Uterus (tissue), 4 donors: ENCODE measurements at places on chromosomes 7 and 10. TPM values are rescaled to one million over a fixed set of nuclear protein-coding genes. Genes with fewer than 3 reads are reported as not detected.

- H3K27ac ChIP-seq = peak overlapping the region; percentile 50
- no peak for DNase-seq
- H3K4me1 ChIP-seq = no peaks in the 10 kb centered on the region
- H3K36me3 ChIP-seq = no peaks in the 10 kb centered on the region
Measured at GRCh38 chr10:33487014-33487776, 152.7 kb upstream of the NRP1 start.

The CHRM2 gene
- 0.49 TPM for total RNA-seq

DNA sequence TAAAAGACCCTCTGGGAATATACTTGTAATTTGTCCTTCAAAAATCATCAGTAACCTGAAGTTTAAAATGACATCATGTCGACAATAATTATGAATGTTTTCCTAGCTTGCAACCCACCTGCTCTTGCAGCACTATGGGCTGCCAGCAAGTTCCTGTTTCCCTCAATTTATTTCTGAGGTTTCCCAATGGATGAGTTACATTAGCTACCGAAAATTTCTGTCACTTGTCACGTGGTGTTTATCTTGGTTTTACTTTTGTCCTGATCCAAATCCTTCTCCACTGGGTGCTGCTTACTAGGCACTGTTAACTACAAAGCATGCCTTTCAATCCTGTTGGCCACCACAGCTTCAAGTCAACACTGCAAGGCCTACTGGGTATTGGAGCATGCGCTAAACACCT is 31.5 kb downstream of the GIMAP8 start:
- no peak for DNase-seq
- no peaks in the 10 kb centered on the region for H3K36me3 ChIP-seq

DNA sequence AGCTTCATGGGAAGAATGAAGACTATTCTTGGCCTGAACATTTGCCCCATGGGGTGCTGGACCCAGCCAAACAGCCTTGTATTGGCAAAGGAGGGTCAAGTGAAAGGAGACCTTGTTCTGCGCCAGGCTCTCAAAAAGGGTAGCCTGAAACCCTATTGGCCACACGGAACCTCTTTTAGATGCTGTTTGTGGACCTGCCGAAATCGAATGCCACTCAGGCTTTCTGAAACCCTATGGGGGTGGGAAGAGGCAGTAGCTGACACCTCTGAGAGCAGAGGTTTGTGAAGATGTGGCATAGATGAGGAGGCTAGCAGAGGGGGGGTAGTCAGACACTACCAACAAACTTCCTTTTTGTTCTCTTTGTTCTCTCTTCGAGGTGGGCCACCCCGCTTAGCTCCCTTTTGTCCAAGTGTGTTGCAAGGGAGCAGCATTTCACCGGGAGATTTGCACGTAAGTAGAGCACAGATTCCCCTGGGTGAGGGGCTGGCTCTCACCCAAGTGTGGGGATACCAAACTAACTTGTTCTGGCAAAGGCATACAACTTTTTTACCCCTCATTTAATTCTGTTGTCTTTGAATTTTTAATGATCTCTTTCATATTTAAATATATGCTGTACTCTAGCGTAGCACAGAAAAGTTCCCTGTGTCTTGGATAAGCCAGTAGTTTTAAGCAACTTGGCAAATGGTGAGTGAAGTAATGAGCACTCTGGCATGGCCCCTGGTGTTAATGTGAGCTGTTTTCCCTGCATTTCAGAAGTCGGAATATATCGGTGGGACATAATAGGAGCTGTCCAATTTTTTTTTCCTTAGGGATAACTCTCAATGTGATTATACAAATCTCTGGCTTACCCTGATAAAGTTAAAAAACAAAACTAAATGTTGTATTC is 107.7 kb downstream of the SEPTIN7 start:
- H3K27me3 ChIP-seq = no peaks in the 10 kb centered on the region
- no peak for DNase-seq
- no peaks in the 10 kb centered on the region for H3K36me3 ChIP-seq

DNA sequence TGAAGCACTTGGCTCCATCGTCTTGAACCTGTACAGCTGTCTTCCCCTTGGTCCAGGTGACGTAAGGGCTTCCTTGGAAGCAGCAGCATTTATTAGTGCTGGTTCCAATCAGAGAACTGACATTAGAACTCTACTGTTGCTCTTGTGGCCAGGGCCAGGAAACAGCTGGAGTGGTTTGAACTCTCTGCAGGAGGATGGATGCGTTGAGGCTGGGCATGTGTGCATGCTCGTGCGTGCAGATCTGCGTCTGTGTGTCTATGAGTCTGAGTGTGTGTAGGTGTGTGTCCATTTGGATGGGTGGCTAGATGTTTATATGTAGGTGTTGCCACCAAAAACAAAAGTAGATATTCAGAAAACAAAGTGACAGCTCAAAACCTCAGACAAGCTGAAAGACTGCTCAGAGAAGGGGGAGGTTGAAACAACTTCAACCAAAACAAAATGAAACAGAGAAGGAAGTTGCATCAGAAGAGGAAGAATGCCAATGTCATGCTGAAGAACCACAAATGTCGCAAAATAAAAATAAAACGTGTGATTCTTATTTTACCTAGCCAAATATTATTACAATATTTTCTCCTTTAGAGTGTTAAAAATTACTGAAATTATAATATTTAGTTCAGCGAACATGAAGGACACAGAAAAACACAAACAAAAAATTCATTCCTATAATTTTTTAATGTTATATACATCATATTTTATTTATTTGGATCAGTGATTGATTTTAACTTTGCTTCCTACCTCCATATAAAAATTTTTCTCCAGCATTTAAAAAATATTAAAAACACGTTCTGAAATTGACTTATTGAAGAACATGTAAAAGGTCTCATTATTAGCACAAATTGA is 96.1 kb upstream of the MKLN1 start:
- no peak overlapping the region for H3K27ac ChIP-seq
- no peaks in the 10 kb centered on the region for H3K4me1 ChIP-seq
- peak; percentile 20 for DNase-seq
- H3K36me3 ChIP-seq = no peaks in the 10 kb centered on the region
- no peak overlapping the region for H3K4me3 ChIP-seq
- no peaks in the 10 kb centered on the region for H3K27me3 ChIP-seq

GRCh38 chr10:102324061-102324460 is 71.4 kb upstream of the NFKB2 start:
- no peaks in the 10 kb centered on the region for H3K4me1 ChIP-seq
- no peak for DNase-seq
- H3K36me3 ChIP-seq = no peaks in the 10 kb centered on the region
- no peak overlapping the region for H3K4me3 ChIP-seq
- H3K27ac ChIP-seq = no peak overlapping the region
- no peaks in the 10 kb centered on the region for H3K27me3 ChIP-seq

DNA sequence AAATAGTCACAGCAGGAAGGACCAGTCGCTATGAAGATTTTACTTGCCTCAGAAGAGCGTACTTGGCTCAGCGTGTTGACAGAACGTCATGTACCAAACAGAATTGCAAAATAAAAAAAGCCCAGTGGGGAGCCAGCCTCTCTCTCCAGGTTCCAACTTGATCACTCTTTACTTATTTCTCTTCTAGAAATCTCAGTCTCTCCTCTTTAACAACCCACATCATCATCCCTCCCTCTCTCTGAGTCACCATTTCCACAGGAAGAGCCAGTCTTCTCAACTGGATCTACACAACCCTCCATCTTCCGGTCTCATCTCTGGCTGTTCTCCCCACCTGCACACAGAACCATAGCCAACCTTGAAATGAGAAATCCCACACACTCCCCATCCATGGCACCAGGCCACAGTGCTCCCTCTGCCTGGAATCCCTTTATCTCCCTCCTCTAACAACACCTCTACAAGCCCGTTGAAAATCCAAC is 718.3 kb downstream of the GRID1 start:
- DNase-seq = no peak
- no peak overlapping the region for H3K4me3 ChIP-seq
- H3K4me1 ChIP-seq = no peaks in the 10 kb centered on the region

The BMPER gene
- 8.4 TPM for total RNA-seq

- no peaks in the 10 kb centered on the region for H3K36me3 ChIP-seq
- no peaks in the 10 kb centered on the region for H3K27me3 ChIP-seq
- no peak overlapping the region for H3K27ac ChIP-seq
Measured at GRCh38 chr10:8617792-8618191, 563.3 kb downstream of the GATA3 start.

GRCh38 chr10:126137562-126138221 is 241.3 kb downstream of the FANK1 start:
- H3K36me3 ChIP-seq = no peaks in the 10 kb centered on the region
- H3K27ac ChIP-seq = no peak overlapping the region
- no peaks in the 10 kb centered on the region for H3K27me3 ChIP-seq
- no peaks in the 10 kb centered on the region for H3K4me1 ChIP-seq
- DNase-seq = no peak

DNA sequence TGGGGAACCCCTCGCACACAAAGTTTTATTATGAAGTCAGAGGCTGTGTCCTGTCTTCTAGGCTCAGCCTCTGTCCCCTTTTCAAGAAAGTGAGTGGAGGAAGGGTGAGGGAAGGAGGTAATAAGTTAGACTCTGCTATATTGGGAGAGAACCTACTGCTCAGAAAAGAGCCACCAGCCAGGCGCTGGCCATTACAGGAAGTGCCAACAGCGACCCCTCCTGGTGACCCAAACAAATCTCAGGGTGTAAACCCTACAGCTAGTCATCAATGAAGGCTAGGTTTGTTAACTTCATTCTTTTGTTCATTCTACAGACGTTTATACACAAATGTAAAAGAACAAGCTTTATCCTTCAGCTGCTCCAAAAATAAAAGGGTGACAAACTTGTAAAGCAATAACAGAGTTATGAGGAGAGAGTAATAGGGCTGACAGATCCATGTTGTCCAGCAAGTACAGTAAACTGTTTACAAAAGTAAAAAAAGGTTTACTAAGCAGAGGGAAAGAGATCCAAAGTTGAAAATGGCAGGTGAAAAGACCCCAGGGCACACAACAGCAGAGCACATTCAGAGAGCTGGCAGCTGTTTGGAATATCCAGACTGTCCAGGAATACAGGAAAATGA is 82.7 kb downstream of the FAM204A start:
- H3K4me3 ChIP-seq = no peak overlapping the region
- no peak for DNase-seq
- no peaks in the 10 kb centered on the region for H3K27me3 ChIP-seq
- no peaks in the 10 kb centered on the region for H3K36me3 ChIP-seq
- no peaks in the 10 kb centered on the region for H3K4me1 ChIP-seq

GRCh38 chr10:132595854-132596253 is 58.3 kb downstream of the INPP5A start:
- H3K27ac ChIP-seq = no peak overlapping the region
- no peaks in the 10 kb centered on the region for H3K36me3 ChIP-seq
- no peak for DNase-seq

DNA sequence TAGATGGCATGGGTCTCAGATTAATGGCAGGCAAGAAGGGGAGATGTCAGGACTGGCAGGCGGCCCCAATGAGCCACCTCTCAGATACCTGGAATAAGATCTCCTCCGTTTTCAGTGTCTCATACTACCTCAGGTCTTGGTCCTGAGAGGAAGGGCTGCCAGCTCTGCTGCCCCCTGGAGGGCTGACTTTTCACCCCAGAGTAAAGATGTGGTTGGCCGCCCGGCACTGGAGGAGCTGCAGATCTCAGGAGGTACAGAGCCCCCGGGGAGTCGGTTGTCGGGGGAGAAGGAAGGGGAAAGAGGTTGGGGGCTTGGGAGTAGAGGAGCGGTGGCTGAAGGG is 642 bp upstream of the COL13A1 start:
- peak overlapping the region; percentile 21 for H3K4me3 ChIP-seq
- H3K27me3 ChIP-seq = no peaks in the 10 kb centered on the region
- no peak overlapping the region for H3K27ac ChIP-seq
- DNase-seq = no peak

DNA sequence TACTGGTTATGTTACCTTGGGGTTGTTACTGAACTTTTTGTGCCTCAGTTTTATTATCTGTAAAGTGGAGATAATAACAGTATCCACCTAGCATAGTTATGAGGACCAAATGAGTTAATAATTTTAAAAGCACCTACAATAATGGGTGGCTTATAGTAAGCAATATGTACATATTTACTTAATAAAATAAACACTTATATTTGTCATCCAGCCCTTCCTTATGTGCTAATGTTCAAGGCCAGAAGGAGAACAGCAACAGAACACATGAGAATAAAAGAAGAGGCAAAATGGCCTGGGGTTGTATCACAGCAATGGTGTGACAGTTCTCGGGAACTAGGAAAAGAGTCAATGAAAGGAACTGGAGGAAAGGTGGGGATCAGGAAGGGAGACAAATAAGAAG is 255.4 kb upstream of the LRGUK start:
- no peak overlapping the region for H3K4me3 ChIP-seq
- no peaks in the 10 kb centered on the region for H3K36me3 ChIP-seq
- no peaks in the 10 kb centered on the region for H3K4me1 ChIP-seq
- DNase-seq = no peak

The MSMB gene
- total RNA-seq = not detected

DNA sequence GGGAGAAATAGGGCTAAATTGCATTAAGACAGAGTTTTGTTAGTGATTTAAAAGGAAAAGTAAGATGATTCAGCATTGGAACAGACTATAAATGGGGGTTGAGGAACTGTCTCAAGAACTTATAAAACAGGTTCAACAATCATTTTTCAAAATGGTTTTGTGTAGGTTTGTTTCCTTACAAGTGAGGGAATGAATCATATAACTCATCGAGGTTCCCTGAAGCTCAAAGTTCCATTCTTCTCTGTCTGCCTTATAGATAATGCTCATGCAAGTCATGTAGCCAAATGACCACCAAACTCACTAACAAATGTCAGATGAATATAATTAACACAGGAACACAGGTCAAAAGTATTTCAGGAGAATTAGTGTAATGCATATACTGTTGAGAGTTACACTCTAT is 27.7 kb downstream of the ADAM22 start:
- no peaks in the 10 kb centered on the region for H3K4me1 ChIP-seq
- no peaks in the 10 kb centered on the region for H3K27me3 ChIP-seq
- no peaks in the 10 kb centered on the region for H3K36me3 ChIP-seq
- H3K4me3 ChIP-seq = no peak overlapping the region

DNA sequence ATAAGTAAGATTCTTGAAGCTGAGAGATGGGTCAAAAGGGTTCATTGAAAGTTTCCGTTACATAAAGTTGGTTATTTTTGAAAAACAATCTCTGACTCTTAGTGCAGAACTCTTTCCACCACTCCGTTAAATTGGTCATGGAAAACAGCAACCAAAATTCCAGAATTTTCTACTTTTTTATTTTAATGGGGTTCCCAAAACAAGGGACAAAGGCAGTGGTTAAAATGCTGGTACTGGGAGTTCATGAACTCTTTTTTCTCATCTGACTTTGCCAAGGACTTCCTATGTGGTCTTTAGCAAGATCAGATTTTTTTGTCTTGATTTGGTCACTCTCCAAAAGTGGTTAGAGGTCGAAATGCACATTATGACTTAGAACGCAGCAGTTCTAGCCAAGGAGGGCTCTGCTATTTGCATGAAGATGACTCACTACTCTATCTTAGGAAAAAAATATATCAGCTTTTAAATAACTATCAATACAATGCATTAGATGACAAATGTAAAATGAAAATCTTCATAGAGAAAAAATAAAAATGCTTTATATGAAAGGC is 145.7 kb downstream of the REEP3 start:
- no peaks in the 10 kb centered on the region for H3K4me1 ChIP-seq
- no peak overlapping the region for H3K4me3 ChIP-seq
- no peak for DNase-seq
- no peaks in the 10 kb centered on the region for H3K27me3 ChIP-seq

- no peaks in the 10 kb centered on the region for H3K4me1 ChIP-seq
- no peaks in the 10 kb centered on the region for H3K36me3 ChIP-seq
- no peaks in the 10 kb centered on the region for H3K27me3 ChIP-seq
- no peak overlapping the region for H3K4me3 ChIP-seq
- H3K27ac ChIP-seq = no peak overlapping the region
Measured at GRCh38 chr10:89783406-89783805, 82.0 kb downstream of the KIF20B start.
